ENCODE measurements at places on chromosomes 11 and 22. TPM values are rescaled to one million over a fixed set of nuclear protein-coding genes. Genes with fewer than 3 reads are reported as not detected.

The BTG4 gene
- 0.30 TPM for total RNA-seq

The C22orf42 gene
- not detected for total RNA-seq

GRCh38 chr11:76469141-76469540 lies 24.3 kb downstream of the EMSY start:
- no peak for DNase-seq

- DNase-seq: no peak
These were observed 362.4 kb downstream of the MIAT start for GRCh38 chr22:27019827-27020226.

The SPON1 gene
- not detected for total RNA-seq

DNA sequence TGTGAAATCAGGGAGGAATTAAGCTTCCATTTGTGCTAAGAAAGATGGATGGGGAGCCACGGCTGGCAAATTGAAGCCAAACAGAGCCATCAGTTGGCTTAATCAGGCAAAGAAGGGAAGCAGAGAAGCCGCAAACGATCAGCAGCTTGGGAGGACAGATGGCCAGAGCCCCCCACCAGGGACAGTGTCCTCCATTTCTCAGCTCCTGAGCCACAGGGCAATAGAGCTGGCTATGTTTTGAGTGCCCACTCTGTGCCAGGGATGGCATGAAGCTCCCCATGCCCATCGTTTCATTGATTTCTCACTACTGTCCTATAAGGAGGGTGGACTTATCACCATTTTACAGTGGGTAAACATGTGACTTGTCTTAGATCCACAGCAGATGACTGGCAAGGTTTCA lies 126.3 kb upstream of the ASPHD2 start:
- no peak for DNase-seq

The CCDC73 gene
- not detected for total RNA-seq

DNA sequence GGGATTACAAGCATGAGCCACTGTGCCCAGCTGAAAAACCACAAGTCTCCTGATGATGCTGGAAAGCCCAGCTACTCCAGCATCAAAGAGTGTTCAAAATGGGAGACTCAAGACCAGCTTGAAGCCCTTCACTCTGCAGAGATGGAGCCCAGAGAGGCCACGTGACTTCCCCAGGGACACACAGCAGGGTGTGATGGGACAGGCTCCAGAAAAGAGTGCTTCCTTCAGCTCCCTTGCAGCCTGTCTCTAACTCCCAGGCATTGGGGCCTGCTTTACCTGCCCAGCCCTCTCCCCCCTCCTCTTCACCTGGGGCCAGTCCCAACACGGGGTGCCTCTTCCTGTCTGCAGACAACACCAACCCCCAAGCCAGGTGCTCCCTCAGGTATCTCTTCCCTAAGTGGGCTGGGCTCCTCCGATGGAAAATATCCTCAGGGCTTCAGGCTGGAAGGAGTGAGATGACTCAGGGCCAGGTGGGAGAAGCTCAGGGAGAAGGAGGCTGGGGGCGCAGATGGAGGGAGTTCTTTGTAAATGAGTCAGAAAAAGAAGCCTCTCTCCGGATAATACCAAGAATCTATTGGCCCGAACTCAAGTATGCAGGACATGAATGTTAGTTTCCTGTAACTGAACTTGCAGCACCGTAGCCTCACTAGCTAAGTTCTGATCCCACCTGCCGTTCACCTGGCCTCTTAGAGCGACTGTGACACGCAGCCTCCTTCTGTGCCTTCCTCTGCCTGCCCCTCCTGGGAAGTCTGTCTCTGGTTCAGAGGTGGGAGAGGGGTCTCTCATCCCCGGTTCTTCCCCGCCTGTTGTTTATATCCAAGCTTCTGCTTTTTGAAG lies 326.6 kb downstream of the MN1 start:
- DNase-seq: no peak

GRCh38 chr22:49328118-49328475 lies 499.6 kb downstream of the BRD1 start:
- DNase-seq: peak; percentile 29

- no peak for DNase-seq
These were observed 64.1 kb upstream of the BIRC3 start for GRCh38 chr11:102253020-102253715.

The CNTN5 gene
- total RNA-seq: not detected

The ZFTA gene
- 4.2 TPM for total RNA-seq

GRCh38 chr11:279966-280705 lies 1.9 kb downstream of the NLRP6 start:
- DNase-seq: peak; percentile 59

DNA sequence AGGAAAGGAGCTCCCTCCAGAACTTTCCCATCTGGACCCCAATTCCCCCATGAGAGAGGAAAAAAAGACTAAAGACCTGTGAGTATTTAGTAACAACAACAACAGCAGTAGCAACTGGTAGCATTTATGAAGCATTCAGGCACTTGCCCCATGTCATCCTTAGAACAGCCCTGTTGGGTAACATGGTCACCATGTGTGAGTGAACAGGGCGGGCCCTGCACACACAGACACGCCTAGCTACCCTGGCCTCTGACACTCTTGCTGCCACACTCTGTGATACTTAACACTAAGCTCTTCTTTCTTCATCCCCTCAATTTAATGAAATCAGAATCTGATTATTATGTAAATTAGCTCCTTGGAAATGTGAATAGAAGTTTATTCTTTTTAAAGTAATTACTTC lies 26.1 kb upstream of the SLC25A18 start:
- no peak for DNase-seq

DNA sequence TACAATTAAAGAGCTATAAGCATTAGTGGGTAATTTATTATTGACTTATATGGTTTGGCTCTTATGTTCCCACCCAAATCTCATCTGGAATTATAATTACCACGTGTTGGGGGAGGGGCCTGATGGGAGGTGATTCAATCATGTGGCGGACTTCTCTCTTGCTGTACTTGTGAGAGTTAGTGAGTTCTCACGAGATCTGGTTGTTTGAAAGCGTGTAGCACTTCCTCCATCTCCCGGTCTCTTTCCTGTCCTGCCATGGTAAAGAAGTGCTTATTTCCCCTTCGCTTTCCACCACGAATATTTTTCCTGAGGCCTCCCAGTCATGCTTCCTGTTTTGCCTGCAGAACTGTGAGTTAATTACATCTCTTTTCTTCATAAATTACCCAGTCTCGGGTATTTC lies 28.1 kb upstream of the CHORDC1 start:
- no peak for DNase-seq

- DNase-seq: no peak
These were observed 3.3 kb upstream of the KMT5B start for GRCh38 chr11:68216171-68216938.

- no peak for DNase-seq
These were observed 22.0 kb downstream of the TBRG1 start for GRCh38 chr11:124644426-124645280.

GRCh38 chr11:12160680-12161079 lies 50.3 kb downstream of the MICAL2 start:
- no peak for DNase-seq

The SERPING1 gene
- total RNA-seq: not detected

DNA sequence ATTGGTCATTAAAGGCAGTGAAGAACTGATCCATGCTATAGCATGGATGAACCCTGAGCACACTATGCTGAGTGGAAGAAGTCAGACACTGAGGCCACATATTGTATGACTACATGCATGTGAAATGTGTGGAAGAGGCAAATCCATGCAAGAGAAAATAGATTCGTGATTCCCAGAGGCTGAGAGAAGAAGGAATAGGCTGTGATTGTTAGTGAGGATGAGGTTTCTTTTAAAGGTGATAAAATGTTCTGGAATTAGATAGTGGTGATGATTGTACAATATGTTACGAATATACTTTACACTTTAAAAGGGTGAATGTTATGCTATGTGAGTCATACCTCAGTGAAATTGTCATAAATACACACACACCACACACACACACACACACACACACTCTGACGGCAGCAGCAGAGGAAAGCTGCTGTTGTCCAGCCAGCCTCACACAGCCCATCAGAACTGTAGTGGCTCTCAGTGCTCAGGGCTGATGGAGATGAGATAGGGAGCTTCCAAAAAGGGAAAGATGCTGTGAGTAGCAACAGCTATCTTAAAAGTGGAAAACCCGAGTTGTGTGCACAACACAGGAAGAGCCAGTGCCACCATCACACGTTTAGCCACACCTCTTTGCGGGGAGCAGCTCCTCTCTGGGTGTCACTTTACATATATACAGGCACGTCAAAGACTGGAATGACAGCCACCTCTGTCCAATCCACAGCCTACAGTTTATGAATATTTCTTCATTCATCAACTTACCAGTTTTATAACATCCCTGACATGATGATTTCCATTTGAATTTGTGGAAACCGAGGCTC lies 153.0 kb downstream of the SPATA19 start:
- peak; percentile 21 for DNase-seq

DNA sequence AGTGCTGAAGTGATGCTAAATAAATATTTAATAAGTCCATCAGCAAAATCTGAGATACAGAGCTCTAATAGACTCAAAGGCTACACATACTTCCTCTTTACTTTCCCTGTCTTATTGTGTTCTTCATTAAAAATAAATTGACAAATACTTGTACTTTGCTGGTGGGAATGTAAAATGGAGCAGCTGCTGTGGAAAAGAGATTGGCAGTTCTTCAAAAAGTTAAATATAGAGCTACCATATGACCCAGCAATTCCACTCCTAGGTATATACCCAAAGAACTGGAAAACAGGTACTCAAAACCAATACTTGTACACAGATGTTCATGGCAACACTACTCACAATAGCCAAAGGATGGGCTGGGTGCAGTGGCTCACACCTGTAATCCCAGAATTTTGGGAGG lies 76.0 kb downstream of the RBFOX2 start:
- no peak for DNase-seq

- no peak for DNase-seq
These were observed 21.7 kb upstream of the ARFGAP3 start for GRCh38 chr22:42878561-42879305.

DNA sequence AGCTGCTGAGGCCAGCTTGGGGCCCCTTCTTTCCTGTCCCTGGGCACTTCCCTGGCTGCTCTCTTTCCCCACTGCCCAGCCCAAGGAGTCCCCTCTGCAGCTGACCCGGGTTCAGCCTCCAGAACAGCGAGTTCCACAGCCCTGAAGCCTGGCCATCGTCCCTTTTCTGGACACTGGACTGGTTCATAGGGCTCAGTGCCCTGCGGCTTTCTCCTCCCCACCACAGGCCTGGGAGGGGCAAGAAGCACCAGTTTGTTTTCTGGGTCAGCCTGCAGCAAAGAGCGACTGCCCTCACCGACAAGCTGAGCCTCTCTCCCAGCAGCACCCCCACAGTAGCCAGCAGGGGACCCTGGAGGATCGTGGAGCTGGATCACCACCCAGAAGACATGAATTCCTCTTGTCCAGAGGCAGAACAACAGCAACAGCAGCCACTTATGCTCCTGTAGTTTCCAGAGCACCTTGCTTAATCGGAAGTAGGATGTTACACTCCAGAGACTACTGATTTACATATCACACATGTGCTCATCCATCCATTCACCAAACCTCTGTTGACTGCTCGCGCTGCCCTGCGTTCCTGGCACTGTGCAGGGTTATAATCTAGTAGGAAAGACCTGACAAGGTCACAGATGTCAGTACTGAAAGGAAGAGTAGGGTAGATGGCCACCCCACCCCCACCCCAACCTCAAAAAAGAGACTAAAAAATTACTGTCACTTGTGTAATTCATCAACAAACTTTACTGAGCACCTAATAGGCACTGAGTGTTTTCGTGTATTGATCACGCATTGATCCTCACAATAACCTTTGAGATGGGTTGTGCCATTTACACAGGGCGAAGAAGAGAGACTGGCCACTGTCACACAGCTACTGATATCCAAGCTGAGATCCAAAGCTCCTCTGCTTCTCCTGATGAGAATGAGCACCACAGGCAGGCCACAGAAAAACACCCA lies 13.0 kb upstream of the CXCR5 start:
- DNase-seq: peak; percentile 66

The TRIM48 gene
- total RNA-seq: not detected

DNA sequence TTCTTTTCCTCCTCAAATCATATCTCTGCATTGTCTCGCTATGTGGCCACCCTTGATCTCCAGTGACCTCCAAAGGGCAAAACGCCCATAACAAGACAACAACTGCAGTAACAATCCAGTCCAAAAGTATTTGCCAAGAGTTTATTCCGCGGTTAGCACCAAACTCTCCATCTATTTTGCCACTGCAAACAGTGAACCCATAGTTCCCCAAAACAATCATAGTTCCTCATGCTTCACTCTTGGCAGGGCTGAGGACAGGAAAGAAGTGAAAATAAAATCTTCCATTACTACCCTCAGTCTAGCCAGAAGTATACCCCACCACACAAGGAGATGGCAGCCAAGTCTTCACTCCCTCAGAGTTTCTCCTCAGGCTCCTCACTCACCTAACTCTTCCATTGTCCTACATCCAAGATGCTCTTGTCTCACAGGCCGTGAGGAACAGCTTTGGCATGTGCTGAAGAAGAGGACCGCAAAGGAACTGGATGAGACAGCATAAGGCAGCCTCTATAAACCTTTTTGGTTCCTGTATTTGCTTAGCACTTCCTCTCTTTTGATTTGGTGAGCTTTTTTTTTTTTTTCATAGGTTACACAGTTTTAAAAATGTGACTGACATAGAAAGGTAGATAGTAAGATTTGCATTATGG lies at the start of gene LPXN:
LPXN (minus strand) TSS at position 480 of the 644 bp plus-strand sequence; CDS start at position 396, 84 bp downstream.
- DNase-seq: peak; percentile 71

- no peak for DNase-seq
These were observed 38.0 kb downstream of the ETS1 start for GRCh38 chr11:128549256-128549944.

- no peak for DNase-seq
These were observed 14.1 kb downstream of the PHF21B start for GRCh38 chr22:44995715-44996114.

DNA sequence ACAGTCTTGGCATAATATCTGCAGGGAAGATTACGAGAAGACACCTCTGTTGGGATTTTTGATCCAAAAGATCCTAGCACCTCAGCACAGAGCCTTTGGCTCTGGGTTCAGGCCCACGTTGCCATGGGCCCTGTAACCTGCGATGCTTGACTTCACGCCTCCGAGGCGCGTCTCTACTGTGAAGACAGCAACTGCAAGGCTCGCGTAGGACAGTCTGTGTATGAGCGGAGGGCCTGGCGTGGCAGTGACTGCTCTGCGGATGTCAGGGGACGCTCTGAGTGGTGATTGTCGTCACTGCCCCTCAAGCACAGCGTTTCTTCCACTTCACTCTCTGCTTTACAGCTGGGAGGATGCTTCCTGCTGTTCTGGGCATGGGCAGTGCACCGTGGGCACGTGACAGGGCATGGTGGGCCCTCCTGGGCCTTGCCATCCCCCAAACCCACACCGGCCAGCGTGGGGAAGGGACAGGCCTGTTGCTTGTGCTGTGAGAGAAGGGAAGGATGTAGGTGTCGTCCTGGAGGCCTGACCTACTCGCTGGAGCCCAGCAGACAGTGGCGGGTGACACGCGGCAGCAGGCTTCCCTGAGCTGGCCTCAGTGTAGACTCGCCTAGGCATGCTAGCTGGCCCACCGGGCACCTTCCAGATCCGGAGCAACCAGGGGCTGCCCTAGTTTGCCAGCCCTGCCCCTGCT lies 26.5 kb downstream of the GLB1L2 start:
- DNase-seq: no peak

All from activated CD8-positive, alpha-beta memory T cell treated with anti-CD3 and anti-CD28 coated beads, Interleukin-2, amount 10 ng/mL, durations not matched to agents 7 days and 5 days (primary cell).